Gastrocnemius medialis (tissue), 4 donors: ENCODE measurements at places on chromosomes 5 and 9. TPM values are rescaled to one million over a fixed set of nuclear protein-coding genes. Genes with fewer than 3 reads are reported as not detected.

DNA sequence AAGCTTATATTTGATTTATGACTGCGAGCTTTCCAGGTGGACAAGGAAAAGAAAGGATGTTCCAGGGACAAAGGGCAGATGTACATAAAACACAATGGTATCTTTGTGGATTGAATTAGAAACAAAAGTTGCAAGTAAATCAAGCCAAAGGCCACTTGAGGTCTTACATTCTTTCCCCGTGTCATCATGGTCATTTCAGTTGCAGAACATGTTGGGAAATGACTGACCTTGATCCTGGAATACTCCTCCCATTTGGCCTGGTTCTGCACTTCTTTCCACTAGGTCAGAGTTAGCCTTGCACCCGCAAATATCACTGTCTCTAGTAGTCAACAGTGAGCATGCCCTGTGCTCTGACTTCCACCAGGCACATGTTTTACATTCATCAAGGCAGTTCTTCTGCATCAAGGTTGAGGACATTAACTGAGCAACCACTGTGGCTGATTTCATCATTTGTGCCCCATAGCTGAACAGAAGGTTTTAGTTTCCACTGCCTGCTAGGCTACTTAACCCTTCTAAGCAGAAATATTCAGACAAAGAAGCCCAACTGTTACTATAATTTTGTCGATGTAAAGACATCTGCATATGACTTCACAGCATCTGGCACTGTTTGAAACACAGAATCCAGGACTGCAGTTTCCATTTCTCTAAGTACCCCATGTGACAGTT is 1161.7 kb upstream of the DMAC1 start:
- DNase-seq = peak; percentile 26

Gene C5orf58
- total RNA-seq = not detected

- DNase-seq = no peak
Measured at GRCh38 chr5:82984786-82985735, 92.1 kb downstream of the TMEM167A start.

Gene CCIN
- total RNA-seq = not detected

DNA sequence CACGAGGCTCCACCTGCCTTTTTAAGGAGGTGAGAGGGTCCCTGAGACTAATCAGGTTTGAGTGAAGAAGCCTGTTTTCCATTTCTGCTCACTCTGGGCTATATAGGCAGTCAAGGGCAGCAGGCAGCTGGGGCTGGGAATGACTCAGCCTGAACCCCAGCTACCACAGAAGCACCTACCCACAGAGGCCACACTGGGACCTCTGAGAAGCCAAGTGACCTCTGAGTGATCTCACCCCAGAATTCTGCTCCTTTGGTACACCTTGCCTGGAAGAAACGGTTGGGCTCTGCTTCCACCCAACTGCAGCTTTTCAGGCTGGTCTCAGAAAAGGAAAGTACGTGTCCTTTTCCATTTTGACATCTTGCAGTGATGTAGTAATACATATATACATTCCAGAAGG is 6.8 kb downstream of the FAM219A start:
- DNase-seq = no peak

Gene WDR31
- total RNA-seq = not detected

- DNase-seq = no peak
Measured at GRCh38 chr9:137128158-137128861, 10.6 kb upstream of the GRIN1 start.

DNA sequence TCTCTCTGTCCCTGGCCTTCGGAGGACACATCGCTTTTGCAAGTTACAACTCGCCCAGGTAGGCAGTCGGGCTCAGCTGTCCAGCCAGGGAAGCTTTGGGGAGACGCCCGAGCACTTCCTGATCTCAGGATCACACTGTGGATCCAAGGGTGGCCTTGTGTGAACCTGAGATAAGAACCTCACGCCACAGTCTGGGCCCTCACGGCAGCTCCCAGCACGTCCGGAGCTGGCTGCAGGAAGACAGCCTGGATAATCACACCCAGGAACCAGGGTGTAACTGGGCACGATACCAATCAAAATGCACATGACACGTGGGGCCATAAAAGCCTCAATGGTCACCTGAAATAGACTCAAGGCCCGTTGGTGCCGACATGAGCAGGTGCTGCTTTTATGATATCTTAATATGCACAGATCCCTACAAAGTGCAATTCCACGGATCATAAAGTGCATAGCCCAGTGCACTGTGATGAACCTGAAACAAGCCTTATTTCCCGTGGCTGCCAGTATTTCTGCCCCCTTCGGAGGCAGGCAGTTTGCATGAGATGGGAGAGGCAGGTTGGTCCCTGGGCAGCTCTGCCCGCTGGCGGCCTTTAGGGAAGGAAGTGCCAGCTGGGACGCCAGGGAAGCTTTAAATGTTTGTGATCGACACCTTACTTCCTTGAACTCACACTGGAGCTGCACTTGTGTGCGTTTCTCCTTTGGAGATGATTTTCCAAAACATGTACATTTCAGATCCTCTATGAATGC is 14.5 kb downstream of the SLC6A18 start:
- no peak for DNase-seq

Gene SH2D3C
- 8.1 TPM for total RNA-seq

DNA sequence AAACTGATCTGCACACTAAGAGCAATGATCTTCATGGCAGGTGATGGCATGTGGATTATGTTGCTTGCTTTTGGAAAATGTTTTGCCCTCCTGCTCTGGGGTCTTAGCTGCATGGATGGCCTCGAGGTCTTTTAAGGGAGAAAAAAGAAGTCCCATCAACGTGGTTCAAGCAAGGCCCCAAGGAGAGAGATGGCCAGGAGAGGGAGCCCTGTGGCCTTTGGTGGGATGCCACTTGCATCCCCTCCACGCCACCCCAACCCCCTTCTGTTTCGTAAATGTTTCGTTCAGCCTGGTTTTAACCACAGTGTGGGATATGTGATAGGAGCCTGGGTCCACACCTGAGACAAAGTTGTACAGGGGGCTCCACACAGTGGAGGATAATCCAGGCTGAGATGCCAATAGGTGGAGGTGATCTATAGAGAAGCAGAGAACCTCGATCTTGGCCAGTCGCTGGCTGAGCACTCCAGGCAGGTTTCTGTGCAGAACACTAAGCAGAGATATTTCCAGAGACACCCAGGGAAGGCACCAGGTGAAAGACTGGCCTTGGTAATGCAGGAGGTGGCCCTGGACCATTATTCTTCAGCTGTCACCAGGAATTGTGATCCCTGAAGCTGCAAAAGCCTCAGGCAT is 25.8 kb upstream of the FRRS1L start:
- no peak for DNase-seq

- no peak for DNase-seq
Measured at GRCh38 chr5:143920772-143921171, 108.8 kb downstream of the HMHB1 start.

Gene AFAP1L1
- 30.4 TPM for total RNA-seq

Gene ALDOB
- not detected for total RNA-seq

- no peak for DNase-seq
Measured at GRCh38 chr5:100731768-100732167, 171.3 kb downstream of the ST8SIA4 start.

Gene FAM78A
- total RNA-seq = 13.7 TPM

DNA sequence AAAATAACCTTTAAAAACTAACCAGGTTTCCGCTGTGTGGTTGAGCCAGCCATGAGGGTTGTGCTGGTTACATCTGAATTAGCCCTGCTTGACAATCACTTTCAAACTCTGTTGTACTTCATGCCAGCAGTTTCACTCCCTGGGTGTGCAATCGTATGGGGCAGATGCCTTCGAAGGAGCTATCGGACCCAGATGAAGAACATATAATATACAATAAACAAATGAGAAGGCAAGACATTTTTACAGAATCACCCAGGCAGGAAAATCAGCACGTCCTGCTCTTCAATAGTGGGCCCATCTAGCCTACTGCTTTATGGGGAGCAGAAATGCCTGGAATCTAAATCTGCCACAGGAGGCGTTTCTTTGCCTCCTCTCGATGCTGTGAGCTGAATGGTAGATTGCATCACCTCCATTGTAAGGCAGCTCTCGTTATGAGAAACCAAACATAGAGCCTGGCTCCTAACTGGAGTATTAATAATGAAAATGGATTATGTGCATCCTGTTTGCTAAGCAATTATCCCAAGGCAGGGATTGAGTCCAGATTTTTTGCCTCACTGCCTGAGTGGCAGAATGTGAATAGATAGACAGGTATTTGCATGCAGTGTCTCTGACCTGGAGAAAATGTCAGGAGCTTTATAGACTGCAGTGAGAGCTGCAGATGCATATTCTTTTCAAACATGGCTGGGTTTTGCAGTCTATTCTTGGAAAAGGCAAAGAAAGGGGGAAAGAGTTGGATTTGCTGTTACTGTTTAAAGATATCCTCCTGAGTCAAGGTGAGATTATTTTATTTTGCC is 143.3 kb upstream of the SMARCA2 start:
- no peak for DNase-seq

Gene CCDC192
- total RNA-seq = not detected

Gene KCTD16
- total RNA-seq = not detected

- DNase-seq = no peak
Measured at GRCh38 chr5:35672995-35673394, 55.3 kb downstream of the SPEF2 start.

Gene ADGRD2
- not detected for total RNA-seq

DNA sequence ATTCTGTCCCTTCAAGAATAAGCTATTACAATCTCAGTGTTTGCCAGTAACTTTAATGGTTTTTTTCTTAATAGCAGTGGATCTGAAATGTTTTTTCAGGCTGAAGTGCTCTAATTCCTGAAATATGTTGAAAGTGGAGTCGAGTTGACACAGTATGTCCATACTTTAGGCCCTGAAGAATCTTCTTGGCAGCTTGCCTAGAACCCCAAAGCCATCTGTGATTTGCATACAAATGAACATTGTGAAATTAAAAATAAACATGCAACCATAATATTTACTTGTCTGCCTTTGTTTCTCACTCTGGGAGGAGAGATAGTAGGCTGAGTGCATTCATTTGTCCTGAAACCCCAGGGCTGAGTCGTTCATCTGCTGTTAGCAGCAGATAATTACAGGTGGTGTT is 152.7 kb downstream of the ADCY2 start:
- no peak for DNase-seq

DNA sequence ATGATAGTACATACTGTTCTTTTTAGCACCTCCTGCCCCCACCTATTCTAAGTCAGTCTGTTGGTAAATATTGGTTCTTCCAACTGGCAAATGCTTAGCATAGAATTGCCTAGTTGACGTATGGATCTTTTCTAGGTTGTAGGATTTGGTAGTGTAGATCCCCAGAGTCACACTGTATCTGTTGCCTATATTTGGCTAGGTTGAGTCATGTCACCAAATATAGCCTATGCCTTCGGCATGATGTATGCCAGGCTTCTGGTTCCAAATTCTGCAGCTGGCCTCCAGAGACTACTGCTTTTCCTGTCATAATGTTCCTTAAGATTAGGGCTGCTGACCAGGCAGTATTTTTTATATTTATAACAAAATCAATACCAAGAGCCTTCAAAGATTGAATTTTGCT is 38.2 kb downstream of the CPEB4 start:
- DNase-seq = peak; percentile 52

GRCh38 chr9:97673922-97674321 is 23.2 kb downstream of the XPA start:
- no peak for DNase-seq

Gene ZBTB5
- total RNA-seq = 6.9 TPM

GRCh38 chr9:72588336-72588735 is 66.9 kb downstream of the TMC1 start:
- no peak for DNase-seq

GRCh38 chr5:92835712-92836111 is 745.3 kb downstream of the NR2F1-AS1 start:
- no peak for DNase-seq

DNA sequence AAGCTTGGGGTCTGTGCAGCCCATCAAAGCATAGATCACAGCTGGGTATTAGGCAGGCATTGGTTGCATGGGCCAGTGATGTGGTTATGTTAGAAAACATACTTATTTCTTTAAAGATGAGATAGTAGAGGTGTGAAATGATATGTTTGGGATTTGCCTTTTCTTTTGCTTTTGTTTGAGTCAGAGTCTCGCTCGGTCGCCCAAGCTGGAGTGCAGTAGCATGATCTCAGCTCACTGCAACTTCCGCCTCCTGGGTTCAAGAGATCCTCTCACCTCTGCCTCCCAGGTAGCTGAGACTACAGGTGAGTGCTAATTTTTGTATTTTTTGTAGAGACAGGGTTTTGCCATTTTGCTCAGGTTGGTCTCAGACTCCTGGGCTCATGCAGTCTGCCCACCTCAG is 84.8 kb downstream of the PDE6A start:
- DNase-seq = no peak

GRCh38 chr5:178213003-178213461 is 8.7 kb downstream of the HNRNPAB start:
- peak; percentile 73 for DNase-seq

DNA sequence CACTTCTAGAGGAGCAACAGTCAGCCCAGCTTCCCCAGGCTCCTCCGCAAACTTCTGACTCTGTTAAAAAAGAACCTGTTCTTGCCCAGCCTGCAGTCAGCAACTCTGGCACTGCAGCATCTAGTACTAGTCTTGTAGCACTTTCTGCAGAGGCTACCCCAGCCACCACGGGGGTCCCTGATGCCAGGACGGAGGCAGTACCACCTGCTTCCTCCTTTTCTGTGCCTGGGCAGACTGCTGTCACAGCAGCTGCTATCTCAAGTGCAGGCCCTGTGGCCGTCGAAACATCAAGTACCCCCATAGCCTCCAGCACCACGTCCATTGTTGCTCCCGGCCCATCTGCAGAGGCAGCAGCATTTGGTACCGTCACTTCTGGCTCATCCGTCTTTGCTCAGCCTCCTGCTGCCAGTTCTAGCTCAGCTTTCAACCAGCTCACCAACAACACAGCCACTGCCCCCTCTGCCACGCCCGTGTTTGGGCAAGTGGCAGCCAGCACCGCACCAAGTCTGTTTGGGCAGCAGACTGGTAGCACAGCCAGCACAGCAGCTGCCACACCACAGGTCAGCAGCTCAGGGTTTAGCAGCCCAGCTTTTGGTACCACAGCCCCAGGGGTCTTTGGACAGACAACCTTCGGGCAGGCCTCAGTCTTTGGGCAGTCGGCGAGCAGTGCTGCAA is 72.8 kb downstream of the NUP214 start:
- DNase-seq = peak; percentile 23

DNA sequence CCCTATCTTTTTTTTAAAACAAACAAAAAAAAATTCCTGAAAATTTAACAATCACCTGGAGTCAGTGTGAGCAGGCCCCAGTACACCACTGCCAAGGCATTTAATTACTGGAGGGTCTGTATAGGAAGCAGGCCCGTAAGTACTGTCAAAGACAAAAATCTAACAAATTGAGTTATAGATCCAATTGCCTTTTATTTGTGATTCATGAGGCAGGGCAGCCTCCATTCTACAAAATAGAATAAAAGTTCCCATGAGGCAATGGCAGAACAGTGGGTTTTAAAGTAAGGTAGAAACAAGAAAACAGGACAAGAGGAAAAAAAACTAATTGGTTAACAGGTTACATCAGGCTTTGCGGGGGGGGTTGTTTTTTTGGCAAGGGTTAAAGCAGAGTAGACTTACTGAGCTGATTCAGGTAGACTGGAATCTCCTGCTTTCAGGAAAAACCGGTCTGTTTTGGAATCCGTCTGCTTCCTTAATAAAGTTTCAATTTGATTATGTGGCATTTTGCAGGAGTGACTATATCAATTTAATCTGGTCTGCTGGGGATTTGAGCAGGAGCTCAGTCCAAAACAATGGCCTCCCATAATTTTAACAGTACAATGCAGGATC is 48.9 kb downstream of the AUH start:
- no peak for DNase-seq
